ENCODE measurements at places on chromosomes 7 and 10. TPM values are rescaled to one million over a fixed set of nuclear protein-coding genes. Genes with fewer than 3 reads are reported as not detected.

DNA sequence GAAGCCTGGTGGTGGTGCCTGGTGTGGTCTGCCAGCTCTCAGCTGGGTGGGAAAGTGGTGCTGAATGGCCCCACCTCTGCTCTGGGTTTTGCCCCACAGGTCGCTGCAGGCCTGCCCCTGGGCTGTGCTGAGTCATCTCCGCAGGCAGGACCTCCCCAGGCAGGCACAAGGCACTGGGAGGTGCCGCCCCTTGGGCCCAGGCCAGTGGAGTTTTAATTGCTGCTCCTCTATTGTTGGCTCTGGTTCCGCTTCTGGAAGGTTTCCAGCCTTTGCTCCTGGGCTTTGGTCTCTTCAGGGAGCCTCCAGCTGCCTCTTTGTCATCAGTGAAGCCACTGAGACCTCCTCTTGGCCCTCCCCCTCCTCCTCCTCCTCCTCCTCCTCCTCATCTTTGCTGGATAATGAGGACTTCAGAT is 180.3 kb upstream of the GRB10 start:
- peak; percentile 34 for DNase-seq

GRCh38 chr10:121597504-121598262 is 561 bp downstream of the FGFR2 start:
- DNase-seq: peak; percentile 63

DNA sequence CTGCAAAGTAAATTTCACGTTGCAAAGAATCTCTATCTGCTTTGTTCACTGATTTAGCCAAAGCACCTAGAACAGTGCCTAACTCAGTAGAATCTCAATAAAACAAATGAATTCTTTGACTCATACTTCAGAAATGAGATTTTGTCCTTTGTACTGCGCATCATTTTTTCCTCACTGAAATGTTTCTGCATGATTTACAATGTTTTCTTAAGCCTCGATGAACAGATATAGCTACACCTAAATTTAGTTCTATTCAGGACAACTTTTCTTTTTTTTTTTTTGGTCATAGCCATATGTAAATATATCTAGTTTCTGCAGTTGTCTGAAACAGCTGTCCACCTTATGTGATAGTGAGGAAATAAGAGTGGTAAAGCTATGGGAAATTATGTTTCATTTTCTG is 15.3 kb downstream of the GNAT3 start:
- DNase-seq: no peak

The ASAH2B gene
- 4.1 TPM for total RNA-seq

DNA sequence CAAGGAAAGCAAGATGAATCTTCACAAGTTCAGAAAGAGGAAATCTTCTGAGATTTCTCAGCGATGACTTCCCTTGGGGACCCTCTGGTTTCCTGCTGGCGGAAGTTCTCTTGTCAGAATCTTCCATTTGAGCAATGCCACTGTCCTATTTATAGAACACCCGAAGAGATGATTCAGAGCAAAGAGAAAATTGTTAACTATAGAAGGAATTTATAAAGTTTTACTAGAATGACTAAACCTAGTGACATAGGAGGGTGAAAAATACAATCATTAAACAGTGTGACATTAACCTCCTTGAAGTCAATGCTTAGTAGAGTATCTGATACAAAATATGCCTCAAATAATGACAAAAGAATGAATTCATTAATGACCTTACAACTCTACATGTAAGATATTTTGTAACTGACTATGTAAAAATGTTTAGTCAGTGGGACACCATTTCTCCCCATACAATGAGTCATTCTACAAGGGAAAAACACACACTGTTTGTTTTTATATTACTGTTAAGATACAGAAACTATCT is 206.5 kb upstream of the CNTNAP2 start:
- no peak for DNase-seq

The AKR1C1 gene
- 10.6 TPM for total RNA-seq

GRCh38 chr10:90722832-90723231 is 135.0 kb downstream of the HTR7 start:
- DNase-seq: no peak

The SFMBT2 gene
- 1.4 TPM for total RNA-seq

The HMX2 gene
- not detected for total RNA-seq

GRCh38 chr7:8151161-8151725 is 110.7 kb downstream of the ICA1 start:
- DNase-seq: no peak

GRCh38 chr7:55570939-55571338 is 1.4 kb downstream of the VOPP1 start:
- peak; percentile 81 for DNase-seq

- DNase-seq: peak; percentile 47
Measured at GRCh38 chr10:19815731-19816410, 361 bp upstream of the PLXDC2 start.

DNA sequence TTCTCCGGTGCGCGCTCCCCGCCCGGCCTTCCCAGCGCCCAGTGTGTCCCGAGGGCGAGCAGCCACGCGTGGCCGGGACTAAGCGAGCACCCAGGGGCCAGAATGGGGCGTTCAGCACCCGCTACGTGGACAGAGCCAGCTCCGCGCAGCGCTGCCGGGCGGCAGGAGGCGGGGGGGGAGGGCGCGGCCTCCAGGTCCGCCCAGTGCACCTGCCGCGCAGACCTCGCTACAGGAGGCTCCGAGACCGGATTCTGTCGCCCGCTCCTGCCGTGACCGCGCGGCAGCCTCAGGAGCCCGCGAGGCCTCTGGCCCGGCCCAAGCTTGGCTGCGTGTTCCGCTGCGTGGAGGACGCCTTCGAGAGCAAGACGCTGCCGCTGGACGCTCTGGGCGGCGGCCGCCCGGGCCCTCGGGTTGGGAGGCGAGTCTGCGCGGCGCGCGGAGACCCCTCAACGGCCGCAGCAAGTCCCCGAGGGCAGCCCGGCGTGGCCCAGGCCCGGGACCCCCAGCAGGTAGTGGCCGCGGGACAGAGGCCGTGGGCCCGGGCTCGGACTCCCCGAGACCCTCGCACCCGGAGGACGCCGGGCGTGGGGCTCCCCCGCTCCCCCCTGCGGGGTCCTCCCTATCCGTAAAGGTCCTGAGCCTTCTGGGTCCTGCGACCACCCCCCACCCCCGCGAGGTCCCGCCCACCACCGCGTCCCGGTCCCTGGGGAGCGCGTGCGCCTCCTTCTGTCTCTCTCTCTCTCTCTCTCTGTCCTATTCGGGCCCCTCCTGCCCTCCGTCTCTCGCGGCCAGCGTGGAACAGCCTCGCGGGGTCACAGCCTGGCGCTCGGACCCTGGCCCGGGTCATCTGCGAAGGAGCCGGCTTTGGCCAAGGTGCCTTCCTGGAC is 904 bp upstream of the DPYSL4 start:
- no peak for DNase-seq
